NCI-H2081 treated with DMSO at 0.1 percent for 48 hours (cell line): ENCODE measurements at places on chromosomes 5 and 9.
A peak's percentile ranks its signal among the peaks of the same experiment; 100 is the strongest.

- peak; percentile 32 for DNase-seq
Measured at GRCh38 chr5:127311349-127311748, 20.8 kb downstream of the MEGF10 start.

GRCh38 chr5:45454114-45454513 lies 242.1 kb downstream of the HCN1 start:
- no peak for DNase-seq

DNA sequence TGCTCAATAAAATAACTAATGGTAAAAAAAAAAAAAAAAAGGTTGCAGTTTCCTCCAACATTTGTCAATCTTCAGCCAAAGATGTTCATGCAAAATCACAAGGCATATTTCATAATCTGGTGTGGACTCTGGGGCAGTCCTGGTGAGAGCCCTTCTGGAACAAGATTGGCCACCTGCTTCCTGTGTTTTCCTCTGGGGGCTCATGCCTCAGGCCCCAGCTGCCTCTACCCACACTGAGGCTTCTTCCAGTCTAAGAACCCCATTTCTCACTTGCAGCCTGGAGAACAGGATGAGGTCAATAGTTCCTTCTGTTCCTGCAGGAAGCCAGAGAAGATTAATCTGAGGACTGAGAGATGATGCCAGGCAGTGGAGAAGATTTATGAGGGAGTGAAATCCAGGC lies 492.6 kb upstream of the BRINP1 start:
- no peak for DNase-seq

GRCh38 chr9:68983008-68983411 lies 30.9 kb downstream of the PRKACG start:
- no peak for DNase-seq

GRCh38 chr5:32230356-32231099 lies 56.4 kb upstream of the GOLPH3 start:
- DNase-seq = no peak

- no peak for DNase-seq
Measured at GRCh38 chr5:36945687-36946086, 69.1 kb downstream of the NIPBL start.

- DNase-seq = no peak
Measured at GRCh38 chr5:103228061-103228460, 30.5 kb upstream of the MACIR start.

DNA sequence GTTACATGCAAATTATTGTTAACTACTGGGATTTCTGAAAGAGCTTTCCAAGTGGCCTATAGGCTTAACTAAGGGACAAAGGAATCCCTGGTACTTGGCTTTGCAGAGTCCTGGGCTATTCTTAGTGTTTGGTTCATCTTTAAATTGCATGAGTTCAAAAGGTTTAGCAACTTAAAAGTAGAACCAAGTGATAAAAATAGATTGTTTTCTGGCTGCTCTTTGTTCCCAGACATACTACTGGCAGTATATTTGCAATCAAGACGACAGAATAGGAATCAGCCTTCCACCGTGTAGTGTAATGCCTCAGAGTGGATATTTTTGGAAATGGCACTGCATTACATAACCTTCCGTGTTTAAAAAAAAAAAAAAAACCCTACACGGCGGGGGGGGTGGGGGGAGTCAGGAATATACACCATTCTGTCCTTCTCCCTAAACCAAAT lies 1.0 kb downstream of the NREP start:
- no peak for DNase-seq

- DNase-seq = no peak
Measured at GRCh38 chr9:105554042-105554441, 3.9 kb upstream of the FKTN start.

- DNase-seq = no peak
Measured at GRCh38 chr9:34570809-34571480, 18.6 kb downstream of the CNTFR start.

GRCh38 chr9:127613583-127613954 lies 1.5 kb downstream of the STXBP1 start:
- no peak for DNase-seq

GRCh38 chr9:98971168-98971914 lies 27.6 kb downstream of the COL15A1 start:
- DNase-seq = no peak

GRCh38 chr5:138932171-138932810 lies 57.2 kb upstream of the LRRTM2 start:
- DNase-seq = no peak

DNA sequence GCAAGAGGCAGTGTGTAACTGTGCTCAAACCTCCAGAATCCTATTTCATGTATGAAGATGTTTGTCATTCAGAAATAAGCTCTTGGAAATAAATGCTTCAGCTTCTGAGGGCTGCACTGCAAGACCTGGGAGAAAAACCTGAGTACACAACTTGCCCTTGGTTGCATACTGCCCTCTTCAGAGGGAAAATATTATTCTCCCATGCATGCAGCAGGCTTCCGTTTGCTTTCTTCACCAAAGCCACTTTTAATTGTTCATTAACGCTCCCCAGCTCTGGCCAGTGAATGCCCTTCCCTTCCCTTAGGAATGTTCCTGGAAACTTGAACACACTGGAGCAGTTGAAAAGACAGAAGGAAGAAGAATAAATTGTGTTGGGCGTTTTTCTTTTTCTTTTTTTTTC lies 2.5 kb upstream of the WHRN start:
- DNase-seq = no peak

- no peak for DNase-seq
Measured at GRCh38 chr9:21754741-21755140, 47.7 kb upstream of the MTAP start.

- DNase-seq = no peak
Measured at GRCh38 chr5:53076014-53076583, 33.5 kb downstream of the MOCS2 start.

GRCh38 chr9:32839013-32839885 lies 55.9 kb downstream of the TMEM215 start:
- DNase-seq = no peak

GRCh38 chr9:96071076-96071814 lies 195.8 kb downstream of the ERCC6L2 start:
- DNase-seq = no peak

DNA sequence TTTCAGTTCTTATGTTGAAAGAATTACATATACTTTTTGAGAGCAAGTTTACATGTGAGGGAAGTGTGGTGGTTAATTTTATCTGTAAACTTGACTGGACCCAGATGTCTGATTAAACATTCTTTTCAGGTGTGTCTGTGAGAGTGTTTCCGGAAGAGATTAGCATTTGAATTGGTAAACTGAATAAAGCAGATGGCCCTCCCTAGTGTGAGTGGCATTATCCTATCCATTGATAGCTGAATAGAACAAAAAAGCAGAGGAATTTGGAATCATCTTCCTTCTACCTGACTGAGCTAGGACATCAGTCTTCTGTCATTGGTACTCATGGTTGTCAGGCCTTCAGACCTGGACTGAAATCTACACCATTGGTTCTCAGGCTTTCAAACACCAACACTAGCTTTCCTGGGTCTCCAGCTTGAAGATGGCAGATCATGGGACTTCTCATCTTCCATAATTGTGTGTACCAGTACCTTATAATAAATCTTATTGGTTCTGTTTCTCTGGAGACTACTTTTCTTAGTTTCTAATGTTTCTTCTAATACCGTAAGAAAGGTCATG lies 36.6 kb downstream of the NREP start:
- DNase-seq = no peak

DNA sequence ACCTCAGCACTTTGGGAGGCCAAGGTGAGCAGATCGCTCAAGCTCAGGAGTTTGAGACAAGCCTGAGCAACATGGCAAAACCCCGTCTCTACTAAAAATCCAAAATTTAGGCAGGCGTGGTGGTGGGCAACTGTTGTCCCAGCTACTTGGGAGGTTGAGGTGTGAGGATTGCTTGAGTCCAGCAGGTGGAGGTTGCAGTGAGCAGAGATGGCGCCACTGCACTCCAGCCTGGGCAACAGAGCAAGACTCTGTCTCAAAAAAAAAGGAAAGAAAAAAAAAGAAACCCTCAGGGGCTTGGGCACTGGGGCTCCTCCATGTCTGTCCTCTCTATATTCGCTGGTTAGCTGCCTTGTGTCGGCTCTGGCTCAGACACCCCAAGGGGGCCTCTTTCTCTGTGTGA lies 10.9 kb upstream of the PPP2CA start:
- DNase-seq = no peak

- no peak for DNase-seq
Measured at GRCh38 chr9:8815219-8815618, 1015.6 kb upstream of the DMAC1 start.

DNA sequence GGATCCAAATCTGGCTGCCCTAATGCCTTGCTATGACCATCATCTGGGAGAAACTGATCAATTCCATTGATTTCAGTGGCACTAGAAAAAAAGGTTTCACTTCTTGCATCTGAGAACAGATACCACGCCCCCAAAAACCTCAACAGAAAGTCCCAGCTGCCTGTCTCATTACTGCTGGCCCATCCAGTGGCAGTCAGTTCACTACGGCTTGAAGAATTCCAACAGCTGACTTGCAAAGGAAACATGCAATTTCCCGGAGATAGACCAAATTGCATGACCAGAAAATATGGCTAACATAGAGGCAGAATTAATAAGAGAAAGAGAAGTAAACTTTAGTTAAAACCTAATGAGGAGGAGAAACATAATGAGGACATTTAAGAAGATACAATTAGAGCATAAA lies 48.6 kb downstream of the UGCG start:
- no peak for DNase-seq

DNA sequence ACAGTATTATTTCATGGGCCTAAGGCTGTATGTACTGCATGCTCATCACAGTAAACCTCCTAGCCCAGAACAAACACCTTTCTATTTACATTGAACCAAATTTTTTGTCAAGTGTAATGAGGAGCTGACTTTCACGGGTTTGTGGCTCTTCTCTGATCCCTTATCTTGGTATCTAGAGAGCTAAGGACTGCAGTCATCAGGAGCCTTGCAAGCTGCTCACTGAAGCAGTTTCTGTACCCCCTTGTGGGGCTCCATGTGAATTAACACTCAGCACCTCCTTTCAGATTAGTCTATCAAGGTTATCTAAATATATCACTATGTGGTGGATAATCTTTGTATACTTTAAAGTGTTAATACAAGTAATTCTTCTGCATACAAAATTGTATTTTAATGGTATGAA lies 108.2 kb downstream of the AUH start:
- DNase-seq = no peak

GRCh38 chr5:39503155-39503554 lies 78.4 kb upstream of the DAB2 start:
- DNase-seq = no peak

- no peak for DNase-seq
Measured at GRCh38 chr5:141476132-141476911, 556 bp downstream of the PCDHGC3 start.

- DNase-seq = no peak
Measured at GRCh38 chr9:94772144-94772543, 45.6 kb downstream of the AOPEP start.

GRCh38 chr9:34658461-34658860 lies 4.0 kb downstream of the CCL27 start:
- no peak for DNase-seq

DNA sequence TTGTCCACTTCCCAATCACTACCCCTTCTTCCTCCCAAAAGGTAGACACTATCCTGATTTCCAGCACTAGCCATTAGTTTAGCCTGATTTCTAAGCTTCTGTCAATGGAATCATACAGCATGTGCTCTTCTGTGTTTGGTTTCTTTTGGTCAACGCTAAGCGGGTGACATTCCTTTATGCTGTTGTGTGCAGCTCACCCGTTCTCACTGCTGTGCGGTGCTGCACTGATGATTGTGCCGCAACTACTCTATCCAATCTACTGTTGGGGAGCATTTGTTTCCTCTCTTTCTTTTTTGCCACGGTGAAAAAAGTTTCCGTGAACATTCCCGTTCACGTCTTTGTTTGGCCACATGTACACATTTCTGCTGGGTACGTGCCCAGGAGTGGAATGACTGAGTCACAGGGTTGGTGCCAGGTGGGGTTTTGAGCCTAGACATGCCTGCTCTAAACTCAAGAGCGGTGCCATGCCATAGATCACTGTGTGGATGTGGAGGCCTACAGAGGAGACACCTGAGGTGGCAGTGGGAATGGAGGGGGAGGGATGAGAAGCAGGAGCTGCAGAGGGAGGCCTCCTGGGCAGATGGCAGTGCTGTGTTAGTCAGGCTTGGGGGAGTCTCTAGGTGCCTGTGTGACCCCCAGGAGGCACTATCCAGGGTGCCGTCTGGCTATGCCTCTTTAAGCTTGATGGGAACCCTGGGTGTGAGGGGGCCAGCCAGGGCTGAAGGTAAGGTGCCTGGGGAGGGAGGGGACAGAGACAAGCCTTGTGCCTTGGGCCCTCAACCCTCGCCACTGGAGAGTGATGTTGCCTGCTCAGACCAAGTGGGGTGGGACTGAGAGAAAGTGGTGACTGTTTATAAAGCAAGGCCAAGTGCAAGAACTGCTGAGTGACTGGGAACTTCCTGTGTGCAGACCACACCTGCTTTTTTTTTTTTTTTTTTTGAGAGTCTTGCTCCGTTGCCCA lies 11.4 kb upstream of the ANKRD33B start:
- no peak for DNase-seq

DNA sequence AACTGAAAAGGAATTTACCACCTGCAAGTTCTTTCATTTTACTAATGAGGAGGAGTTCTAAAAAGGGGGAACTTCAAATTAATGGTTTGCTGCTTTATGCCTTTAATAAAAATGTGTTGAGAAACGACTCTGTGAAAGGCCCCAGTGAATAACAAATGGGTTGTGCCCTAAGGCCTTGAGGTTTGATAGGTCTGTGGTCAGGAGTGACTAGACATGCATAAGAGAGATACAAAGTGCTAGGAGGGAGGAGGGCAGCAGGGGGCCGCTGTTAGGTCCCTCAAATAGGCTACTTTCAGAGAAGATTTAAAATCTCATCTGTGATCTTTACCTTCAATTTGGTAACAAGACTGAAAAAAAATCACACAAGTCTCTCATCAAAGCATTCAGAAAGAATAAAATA lies 58.3 kb downstream of the FAM81B start:
- DNase-seq = no peak

- no peak for DNase-seq
Measured at GRCh38 chr5:128826275-128826674, 139.0 kb upstream of the SLC27A6 start.

DNA sequence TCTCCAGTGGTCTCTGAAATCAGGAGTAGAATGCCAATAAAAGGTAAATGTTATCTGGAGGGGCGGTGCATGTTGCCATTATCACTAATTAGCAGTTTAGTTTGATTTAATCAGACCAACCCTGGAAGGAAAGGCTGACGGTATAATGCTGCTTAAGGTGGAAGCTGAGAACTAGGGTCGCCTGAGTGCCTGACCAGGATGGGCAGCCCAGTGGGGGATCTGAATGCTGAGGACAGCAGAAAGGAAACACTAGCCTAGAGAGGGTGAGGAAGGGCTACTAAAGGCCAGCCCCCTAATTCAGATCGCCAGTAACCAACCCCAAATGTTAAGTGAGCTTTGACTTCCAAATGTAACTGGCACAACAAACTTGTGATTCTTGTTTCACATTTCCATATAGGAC lies 172.2 kb downstream of the APBA1 start:
- no peak for DNase-seq

GRCh38 chr9:77456829-77457437 lies 191.2 kb downstream of the GNA14 start:
- peak; percentile 31 for DNase-seq

GRCh38 chr9:134230942-134231325 lies 66.6 kb upstream of the RNU6ATAC start:
- DNase-seq = no peak

GRCh38 chr5:144202726-144203125 lies 32.1 kb downstream of the KCTD16 start:
- DNase-seq = no peak
